ENCODE measurements at places on chromosomes 4 and X.

- DNase-seq, result no peak
These were observed 324.7 kb downstream of the LDB2 start for GRCh38 chr4:16573739-16574138.

- no peak for DNase-seq
These were observed 1.9 kb upstream of the DGAT2L6 start for GRCh38 chrX:70175338-70175737.

- DNase-seq, result no peak
These were observed 100.8 kb downstream of the REPS2 start for GRCh38 chrX:17047224-17047623.

- no peak for DNase-seq
These were observed 9.6 kb upstream of the MTMR1 start for GRCh38 chrX:150683536-150684146.

- DNase-seq, result no peak
These were observed 16.8 kb downstream of the SMAD1 start for GRCh38 chr4:145498430-145498829.

DNA sequence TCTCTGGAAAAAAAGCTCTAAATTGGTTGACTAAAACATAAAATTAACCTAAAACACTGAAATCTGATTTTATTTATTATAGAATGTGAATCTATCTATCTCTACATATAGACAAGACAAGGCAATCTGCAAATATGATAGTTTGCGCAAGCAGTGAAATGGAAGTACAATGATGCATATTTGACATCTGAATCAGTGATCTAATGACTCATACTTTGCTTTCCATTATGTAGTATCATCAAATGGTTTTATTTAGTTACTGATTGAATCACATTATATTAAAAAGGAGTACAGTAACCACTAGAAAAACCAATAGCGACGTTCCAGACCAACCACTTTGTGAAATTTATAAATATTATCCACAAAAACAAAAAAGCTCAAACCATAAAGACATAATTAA lies 1969.3 kb downstream of the PCDH7 start:
- DNase-seq, result no peak

GRCh38 chr4:20532871-20533870 lies 167.1 kb upstream of the PACRGL start:
- no peak for DNase-seq
